ENCODE measurements at places on chromosomes 2 and 18.

DNA sequence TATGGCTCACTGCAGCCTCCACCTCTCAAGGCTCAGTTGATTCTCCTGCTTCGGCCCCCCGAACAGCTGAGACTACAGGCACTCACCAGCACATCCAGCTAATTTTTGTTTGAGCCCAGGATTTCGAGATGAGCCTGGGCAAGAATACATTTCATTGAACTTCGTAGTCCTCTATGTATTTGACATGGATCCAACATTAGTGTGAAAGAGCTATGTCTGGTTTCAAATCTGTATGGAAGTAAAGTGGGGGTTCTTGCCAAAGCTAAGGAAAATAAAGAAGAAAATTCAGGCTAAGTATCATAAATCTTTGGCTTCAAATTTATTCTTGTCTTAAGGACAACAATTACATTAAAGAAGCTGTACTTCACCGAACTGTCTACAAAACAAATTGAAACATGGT, 1291.7 kb upstream of the CRIM1 start:
- no peak for DNase-seq

DNA sequence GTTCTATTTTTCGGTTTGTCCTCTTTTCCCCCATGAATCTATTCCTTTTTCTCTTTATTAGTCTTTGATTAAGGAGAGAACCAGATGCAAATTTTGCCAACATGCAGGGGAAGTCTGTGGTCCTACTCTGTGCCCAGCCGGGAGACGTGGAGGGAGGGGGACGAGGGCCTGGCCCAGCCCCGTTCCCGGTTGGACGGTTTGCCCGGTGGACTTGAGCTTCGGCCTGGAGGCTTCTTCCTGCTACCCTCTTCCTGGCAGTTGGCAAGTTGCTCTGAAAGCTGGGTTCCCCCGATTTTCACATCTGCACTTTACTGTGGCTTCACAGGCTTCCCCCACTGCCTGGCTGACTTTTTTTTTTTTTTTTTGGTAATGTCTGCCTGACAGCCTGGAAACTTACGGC, 39.3 kb upstream of the GBX2 start:
- DNase-seq, result no peak

DNA sequence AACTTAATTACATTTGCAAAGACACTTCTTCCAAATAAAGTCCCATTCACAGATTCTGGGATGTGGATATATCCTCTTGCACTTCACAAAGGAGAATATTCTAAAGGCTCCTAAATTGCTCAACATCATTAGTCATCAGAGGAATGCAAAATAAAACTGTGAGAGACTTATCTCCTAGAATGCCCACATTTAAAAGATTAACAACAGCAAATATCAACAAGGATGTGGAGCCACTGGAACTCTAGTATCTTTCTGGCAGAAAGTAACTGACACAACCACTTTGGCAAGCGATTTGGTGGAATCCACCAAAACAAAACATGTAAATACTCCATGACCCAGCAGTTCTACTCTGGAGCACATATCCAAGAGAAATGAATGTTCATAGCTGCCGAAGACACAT, 4.6 kb downstream of the NEU2 start:
- DNase-seq, result no peak

DNA sequence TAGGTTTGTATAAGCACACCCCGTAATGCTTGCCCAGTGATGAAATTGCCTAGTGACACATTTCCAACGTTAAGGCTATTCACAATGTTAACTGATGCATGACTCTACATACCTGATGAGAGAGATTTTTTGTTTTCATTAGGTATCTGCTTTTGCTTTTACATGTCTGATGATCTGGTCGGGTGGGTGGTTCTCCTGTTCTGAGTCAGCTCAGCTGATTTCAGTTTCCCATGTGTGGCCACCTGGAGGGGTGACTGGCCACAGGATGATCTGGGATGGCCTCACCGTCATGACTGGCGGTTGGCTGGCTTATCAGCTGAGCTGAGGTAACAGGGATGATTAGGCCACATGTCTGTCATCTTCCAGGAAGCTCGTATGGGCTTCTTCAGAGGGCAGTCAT, 33.8 kb upstream of the ACYP2 start:
- DNase-seq, result no peak

GRCh38 chr2:220465700-220466099, 838.3 kb downstream of the SLC4A3 start:
- no peak for DNase-seq

GRCh38 chr2:10052216-10052615, 8.9 kb downstream of the KLF11 start:
- no peak for DNase-seq

- DNase-seq, result no peak
Observed at GRCh38 chr2:240258685-240259084, 118.2 kb upstream of the OTOS start.

DNA sequence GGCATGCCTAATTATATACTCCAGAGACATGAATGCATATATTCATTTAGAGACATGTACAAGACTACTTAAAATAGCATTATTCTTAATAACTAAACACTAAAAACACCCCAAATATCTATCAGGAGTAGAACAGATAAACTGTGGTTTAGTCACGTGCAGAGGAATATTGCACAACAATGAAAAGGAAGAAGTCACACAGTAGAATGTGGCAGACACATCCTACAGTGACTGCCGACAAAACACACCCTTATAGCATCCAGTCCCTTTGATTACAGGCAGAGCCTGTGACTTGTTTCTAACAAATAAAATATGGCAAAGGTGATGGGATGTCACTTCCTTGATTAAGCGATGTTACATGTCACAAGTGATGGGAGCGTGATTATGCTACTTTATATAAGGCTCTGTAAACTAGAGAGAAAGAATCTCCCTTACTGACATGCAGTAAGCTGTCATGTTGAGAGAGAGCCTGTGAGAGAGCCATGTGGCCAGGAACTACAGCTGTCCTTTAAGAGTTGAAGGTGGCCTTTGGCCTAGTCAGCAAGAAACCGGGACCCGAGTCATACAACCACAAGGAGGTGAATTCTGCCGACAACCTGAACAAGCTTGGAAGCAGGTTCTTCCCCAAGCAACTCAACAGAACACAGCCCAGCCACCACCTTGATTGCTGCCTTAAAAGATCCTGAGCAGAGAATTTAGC, 39.1 kb upstream of the LGALSL start:
- no peak for DNase-seq

DNA sequence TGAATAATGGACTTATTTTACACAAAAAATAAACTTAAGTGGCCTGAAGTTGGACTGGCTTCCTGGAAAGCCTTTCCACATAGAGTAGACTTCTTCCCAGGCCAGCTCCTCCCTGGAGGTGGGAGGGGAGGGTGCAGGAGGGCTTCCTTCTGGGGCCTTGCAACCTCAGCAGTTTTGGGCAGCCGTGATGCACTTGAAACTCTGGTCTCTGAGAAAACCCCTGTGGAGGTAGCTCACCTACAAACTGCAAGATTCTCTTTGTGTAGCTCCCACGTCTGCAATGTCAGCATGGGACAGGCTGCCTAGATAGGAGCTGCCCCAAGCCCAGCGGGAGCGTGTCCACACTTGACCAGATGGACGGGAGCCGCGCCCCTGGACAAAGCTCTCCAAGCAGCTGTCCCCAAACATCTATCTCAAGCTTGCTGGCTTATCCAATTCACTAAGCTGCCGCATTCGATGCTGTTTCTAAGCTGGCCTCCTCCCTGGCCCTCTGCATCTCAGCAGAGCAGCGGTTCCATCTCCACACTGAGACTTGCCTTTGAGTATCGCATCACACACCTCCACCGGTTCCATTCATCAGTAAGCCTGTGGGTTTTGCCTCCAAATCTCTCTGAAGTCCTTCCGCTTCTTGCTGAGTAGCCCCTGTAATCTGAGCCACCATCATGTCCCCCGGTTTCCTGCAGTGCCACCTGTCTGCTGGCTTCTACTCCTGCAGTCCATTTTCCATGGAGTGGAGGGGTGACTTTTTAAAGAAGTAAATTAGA, 1.6 kb upstream of the LPIN1 start:
- peak; percentile 74 for DNase-seq

DNA sequence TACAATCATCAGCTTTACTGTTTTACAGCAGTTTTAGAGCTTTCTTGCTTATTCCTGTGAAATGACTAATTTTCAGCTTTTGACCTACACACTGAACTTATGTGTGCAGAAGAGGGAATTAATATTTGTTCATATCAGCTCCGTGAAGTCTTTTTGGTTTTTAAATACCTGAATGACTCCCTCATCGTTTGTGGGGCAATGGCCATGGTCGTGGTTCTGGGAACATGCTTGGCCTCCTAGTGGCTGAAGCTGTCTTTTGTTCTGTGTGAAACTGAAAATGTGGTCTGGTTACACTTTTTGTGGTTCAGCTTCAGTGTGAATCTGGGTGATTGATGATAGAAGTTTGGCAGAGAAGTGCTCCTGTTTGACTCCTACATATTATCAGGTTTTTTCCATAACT, 408.1 kb downstream of the THSD7B start:
- no peak for DNase-seq

All from retina (tissue), 1 donor.